ENCODE measurements at places on chromosomes 12 and 14.

GRCh38 chr14:65531148-65531547, 118.6 kb downstream of the FUT8 start:
- no peak for DNase-seq

DNA sequence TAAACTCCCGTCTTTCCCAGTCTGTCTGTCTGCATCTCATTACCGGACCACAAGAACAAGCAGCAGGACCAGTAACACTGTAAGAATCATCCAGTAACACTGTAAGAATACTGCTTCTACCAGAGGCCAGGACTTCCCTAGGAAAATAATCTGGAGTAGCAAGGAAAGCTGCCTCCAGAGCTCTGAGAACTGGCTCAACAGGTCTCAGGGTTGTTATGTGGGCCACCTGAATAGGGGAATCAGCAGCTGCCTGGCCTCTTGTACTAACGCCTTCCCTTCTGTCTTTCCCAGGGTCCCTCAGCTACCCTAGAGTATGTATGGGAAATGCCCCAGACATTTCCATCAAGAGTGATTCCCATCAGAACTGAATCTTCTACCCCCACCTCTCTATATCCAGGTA, 954 bp upstream of the SLC39A2 start:
- DNase-seq = no peak

GRCh38 chr12:98328467-98328866, 186.9 kb upstream of the TMPO start:
- DNase-seq = no peak

GRCh38 chr12:105461271-105461943, 130.9 kb downstream of the C12orf75 start:
- DNase-seq = no peak

- no peak for DNase-seq
These were observed 129.3 kb upstream of the FLRT2 start for GRCh38 chr14:85400678-85401077.

DNA sequence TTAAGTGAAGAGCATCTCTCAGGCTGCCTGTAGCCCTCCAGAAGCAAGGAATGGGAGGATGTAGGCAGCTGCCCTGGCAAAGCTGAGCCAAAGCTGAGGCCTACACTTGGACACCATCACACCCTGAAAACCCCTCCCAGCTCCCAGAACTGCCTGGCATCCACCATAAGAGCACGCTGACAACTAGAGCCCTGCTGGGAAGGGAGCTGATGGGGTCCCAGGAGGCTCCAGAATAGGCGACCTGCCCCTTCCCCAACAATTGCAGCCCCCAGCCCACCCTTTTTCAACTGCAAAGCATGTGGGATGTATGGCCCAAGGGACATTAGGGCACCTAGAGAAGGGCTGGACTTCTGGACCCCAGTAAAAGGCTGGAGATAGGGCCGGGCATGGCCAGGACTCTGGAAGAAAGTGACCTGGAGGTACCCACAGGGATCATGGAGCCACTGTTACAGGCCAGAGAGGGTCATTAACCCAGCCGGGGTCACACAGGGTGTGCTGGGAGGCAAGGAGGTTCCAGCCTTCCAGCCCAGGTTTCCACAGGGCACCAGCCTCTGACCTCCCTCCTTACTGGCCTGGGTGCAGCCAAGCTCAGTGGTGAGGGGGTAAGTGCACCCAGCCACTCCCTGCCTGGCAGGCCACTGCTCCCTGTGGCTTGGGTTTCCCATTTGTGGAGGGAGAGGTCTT, 27.8 kb downstream of the FAM222A start:
- DNase-seq = peak; percentile 19

- no peak for DNase-seq
These were observed 126.5 kb downstream of the CMAS start for GRCh38 chr12:22172501-22172900.

DNA sequence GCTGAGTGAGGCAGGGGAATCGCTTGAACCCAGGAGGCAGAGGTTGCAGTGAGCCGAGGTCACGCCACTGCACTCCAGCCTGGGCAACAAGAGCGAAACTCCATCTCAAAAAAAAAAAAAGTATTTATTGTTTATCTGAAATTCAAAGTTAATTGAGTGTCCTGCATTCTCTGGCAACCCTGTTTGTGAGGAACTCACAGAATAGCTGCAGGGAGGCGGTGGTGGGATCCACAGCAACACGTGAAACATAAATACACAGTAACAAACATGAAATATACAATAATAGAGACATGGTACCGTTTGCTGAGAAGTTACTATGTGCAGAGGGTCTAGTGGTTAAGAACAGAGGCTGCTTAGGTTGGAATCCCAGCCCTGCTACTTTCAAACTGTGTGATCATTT, 43.7 kb upstream of the RFLNA start:
- DNase-seq = no peak

DNA sequence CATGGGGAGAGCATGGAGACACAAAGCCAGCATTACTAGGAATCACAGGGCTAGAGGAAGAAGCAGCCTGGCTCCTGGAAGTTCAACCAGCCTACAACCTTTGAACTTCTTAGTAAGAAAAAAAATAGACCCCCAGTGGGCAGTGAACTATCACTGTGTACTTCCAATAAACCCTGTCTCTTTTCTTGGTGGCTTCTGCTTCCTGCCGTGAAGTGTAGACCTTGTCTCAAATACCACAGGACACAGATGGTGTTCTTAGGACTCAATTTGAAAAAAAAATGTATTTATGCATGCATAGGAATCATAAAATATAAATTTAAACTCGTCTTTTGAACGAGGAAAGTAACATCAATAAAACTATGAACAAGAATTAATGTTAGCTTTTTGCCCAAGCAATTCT, 3.6 kb upstream of the PTGER2 start:
- no peak for DNase-seq

DNA sequence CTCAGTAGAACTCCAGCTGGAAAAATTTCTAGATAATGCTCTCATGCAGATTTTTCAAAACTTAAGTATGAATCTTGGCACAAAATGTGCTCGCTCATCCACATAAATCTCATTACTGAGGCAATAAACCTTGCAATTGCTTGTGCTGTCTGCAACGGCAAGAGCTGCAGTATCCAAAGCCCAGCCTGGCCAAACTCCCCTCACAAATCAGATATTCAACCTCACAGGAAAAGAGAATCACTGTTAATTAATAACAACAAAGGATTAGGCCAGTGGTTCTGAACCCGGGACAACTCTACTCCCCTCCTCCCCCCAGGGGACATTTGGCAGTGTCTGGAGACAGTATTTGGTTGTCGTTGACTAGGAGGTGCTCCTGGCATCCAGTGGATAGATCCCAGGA, 19.2 kb upstream of the CORO1C start:
- DNase-seq = no peak

DNA sequence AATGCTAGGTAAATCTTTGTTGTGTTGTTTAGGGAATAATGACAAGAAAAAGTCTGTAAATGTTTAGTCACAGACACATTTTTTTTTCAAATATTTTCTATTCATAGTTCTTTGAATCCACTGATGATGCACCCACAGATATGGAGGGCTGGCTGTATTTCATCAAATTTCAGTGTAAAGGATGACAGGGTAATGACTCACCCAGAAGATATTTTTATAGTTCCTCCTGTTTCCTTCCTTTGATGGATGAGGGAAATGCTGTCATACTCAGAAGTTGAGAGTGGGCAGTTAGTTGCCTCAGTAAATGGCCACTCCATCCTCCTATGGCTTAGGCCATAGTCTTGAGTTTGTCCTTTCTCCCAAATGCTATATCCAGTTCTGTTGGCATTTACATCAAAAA, 76.9 kb upstream of the REP15 start:
- DNase-seq = no peak

- DNase-seq = no peak
These were observed 253.6 kb upstream of the G2E3 start for GRCh38 chr14:30305346-30305745.

- no peak for DNase-seq
These were observed 287.5 kb downstream of the GALC start for GRCh38 chr14:87705439-87705896.

DNA sequence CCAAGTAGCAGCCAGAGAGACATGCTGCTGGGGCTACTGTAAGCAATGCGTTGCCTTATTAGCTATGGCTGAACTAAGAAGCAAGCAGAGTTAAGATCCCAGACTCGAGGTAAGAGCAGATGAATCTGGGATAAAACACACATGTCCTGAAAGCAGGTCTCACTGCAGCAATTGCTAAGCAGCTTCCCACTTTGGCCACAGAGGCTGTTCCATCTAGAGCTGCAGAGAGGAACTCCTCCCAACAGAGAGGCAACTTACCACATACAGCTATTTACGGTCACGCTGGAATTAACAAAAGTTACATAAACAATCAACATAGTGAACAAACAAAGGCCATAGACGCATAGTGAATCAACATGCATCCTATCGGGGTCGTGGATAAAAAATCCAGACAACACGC, 90.2 kb downstream of the KSR2 start:
- no peak for DNase-seq

GRCh38 chr14:65502676-65503124, 90.2 kb downstream of the FUT8 start:
- DNase-seq = no peak

DNA sequence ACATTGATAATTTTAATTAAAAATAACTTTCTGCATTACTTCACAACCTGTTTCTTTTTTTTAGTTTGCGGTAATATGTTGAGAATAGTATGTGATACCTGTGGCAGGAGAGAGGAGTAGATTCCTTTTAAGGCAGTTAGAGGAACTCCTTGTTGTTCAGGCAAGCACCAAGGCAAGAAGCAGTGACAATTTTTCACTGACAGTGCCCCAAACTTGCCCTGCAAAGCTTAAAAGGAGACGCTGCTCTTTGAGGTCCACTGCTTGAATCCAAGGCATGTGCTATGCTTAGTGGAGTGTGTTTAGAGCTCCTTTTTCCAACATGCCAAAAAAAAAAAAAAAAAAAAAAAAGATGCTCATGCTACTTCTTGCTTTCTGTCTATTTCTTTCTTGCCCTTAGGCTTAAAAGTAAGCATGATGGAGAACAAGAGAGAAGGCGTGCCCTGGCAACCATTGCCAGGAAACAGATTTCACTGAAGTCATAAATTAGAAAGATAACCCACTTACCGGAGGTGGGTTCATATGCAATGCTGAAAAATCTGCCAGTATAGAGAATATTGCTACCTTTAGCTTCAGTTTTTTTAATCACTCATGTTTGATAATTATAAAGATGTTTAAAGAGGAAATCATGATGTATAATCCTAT, 58.3 kb upstream of the DYRK2 start:
- DNase-seq = no peak

GRCh38 chr12:57149245-57149900, 2.0 kb upstream of the LRP1-AS start:
- no peak for DNase-seq

DNA sequence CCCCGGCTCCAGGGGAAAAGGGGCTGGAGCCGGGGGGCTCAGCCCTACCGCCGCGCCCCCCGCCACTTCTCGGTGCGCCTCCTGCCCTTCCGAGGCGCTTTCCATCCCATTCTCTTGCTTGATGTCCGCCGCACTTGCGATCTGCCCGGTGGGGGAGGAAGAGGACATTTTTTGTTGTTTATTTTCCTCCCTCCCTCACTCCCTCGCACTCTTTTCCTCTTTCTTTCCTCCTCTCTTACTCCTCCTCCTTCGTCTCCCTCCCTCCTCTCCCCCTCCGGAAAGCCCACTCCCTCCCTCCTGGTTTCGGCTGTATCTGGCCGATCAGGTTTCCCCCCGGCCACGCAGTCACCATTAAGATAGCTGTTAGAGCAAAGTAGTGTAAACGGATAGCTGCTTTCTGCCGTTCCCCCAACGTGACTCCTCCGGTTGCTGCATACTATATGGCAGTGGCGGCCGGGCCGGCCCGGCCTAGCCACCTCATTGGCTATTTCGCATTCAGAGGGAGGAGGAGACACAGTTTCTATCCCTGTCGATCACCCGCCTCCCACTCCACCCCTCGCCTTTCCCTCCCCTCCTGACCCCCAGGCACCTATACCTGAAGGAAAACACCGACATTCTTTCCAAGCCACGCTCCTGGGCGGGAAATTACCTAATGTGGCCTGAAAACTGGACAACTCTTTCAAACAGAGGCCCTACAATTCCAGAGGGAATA, at the start of gene SIX4:
Gene SIX4 (minus strand): TSS at position 445 of the 712 bp plus-strand sequence. CDS start 277 bp downstream, at position 168.
- peak; percentile 31 for DNase-seq

DNA sequence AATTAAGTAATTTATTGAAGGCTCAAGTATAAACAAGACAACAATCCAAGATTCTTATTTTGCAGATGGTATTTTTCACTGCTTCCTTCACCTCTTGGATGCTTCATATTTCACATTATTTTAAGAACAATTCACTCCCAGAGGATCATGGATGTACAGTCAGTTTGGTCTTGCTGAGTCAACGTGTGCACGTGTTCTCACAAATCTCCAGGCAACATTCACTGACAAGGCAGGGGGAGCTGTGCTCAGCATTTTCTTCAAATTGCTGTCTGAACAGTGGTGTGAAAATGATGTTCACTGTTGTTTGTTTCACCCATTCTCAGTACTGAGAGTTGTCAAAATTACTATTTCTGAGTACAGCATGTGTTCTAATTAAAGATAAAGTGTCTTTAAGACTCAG, 118.3 kb upstream of the SLC38A4 start:
- DNase-seq = no peak
